ENCODE measurements at places on chromosomes 16 and 17. TPM values are rescaled to one million over a fixed set of nuclear protein-coding genes. Genes with fewer than 3 reads are reported as not detected.

GRCh38 chr16:79826732-79827475 is 226.4 kb upstream of the MAF start:
- DNase-seq, result no peak

Gene CANT1
- 63.4 TPM for polyA plus RNA-seq

Gene NTN1
- polyA plus RNA-seq, result 0.20 TPM

Gene KRT31
- polyA plus RNA-seq, result not detected

Gene SALL1
- polyA plus RNA-seq, result 0.04 TPM

GRCh38 chr16:24022797-24023196 is 187.0 kb downstream of the PRKCB start:
- DNase-seq, result no peak

GRCh38 chr17:57892820-57893595 is 43.2 kb upstream of the MRPS23 start:
- DNase-seq, result peak; percentile 90

DNA sequence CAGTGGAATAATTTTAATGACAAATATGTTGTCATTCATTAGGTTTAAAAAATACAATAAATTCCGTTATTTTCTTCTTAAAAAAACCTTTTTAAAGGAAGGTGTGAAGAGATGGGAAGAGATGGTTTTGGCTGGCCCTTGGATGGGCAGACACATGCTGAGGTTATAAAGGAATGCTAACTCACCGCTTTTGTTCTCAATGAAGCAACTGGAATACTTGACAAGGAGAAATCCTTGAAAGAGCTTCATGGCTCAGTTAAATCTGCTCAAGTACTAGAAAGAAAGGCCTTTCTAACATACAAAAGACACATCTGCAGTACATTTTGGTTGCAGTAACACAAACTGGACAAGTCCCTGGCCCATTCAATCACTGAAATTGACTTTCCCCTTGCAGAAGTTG is 158.3 kb upstream of the KCNJ16 start:
- no peak for DNase-seq

GRCh38 chr17:42386777-42387657 is 1.2 kb downstream of the STAT3 start:
- no peak for DNase-seq

Gene TVP23C
- polyA plus RNA-seq, result 19.9 TPM

GRCh38 chr16:71441348-71442050 is 355 bp downstream of the TLE7 start:
- DNase-seq, result no peak

DNA sequence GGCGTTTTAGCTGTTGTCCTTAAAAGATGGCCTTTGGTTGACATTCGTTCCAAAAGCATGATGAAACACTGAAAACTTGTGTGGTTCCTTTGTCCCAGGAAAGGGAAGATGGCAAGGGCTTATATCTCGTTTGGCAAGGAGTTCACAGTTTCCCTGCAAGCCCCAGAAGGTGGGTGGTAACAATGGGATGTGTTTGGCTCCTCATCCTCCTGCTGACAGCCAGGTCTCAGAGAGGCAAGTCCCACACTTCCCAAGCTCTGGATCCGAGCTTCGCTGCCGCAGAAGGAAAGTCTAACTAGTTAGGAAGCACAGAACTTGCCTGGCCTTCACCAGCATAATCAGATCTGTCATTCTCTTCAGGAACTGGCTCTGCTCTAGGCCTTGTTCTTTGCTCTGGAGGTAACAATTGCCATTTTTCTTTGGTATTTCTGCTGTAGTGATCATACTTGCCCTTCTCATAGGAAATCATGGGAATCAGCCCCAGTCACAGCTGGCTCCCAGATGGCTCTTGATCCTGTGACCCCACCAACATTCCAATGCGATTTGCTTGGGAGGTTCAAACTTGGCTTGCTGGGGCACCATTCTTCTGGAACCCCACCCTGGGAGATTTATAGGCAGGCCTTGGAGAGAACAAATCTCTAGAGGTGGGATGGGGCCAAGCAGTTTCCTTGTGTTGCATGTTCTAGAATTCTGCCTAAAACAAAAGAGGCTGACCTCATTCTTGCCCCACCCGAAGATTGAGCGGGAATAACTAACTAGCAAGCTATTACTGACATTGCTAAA is 17.9 kb downstream of the KPNA2 start:
- DNase-seq, result no peak

Gene RNF43
- polyA plus RNA-seq, result 2.5 TPM

GRCh38 chr17:43900858-43901754 is 6.2 kb downstream of the MPP2 start:
- peak; percentile 54 for DNase-seq

DNA sequence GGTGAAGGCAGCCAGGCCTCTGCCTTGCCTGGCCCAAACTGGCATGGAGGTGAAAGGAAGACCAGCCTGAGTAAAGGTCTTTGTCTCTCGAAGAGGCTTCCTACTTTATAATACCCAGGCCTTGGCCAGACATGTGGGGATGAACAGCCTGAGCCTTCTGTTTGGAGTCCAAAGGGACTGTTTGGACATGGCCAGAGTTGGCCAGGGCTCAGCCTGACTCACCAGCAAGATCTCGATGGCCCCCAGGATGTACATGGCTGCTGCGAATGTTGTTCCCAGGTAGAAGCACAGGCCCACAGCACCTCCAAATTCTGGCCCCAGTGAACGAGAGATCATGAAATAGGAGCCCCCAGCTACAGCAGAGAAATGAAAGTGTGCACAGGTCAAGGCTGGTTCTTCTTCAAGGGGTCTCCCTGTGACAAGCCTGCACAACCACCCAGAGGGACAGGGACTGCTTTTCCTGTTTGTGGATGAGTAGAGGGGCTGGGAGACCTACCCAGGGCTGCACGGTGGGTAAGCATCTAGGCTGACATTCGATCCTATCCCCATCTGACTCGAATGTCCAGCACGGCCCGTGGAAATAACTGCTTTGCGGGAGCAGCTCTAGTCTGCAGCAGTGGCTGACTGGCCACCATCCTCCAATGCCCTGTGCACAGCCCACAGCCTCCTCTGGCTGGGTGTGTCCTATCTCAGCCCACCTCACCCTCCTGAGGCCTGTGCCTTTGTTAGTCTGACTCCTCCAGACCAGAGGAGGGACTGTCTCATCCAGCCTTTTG is 10.7 kb upstream of the LCAT start:
- no peak for DNase-seq

DNA sequence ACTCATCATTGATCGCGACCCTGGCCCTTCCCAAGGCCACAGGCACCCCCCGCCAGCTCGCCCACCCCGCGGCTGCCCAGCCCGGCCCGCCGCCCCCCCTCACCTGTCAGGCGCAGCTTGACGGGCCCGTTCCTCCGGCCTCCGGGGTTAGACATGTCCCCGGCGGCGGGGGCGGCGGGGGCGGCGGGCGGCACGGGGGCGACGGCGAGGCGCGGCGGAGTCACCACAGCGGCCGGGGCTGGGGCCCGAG is 456 bp downstream of the SMURF2 start:
- no peak for DNase-seq

- no peak for DNase-seq
Observed at GRCh38 chr16:72159386-72159785, 12.6 kb downstream of the PMFBP1 start.

- DNase-seq, result no peak
Observed at GRCh38 chr16:73724503-73724902, 572.1 kb upstream of the PSMD7 start.

DNA sequence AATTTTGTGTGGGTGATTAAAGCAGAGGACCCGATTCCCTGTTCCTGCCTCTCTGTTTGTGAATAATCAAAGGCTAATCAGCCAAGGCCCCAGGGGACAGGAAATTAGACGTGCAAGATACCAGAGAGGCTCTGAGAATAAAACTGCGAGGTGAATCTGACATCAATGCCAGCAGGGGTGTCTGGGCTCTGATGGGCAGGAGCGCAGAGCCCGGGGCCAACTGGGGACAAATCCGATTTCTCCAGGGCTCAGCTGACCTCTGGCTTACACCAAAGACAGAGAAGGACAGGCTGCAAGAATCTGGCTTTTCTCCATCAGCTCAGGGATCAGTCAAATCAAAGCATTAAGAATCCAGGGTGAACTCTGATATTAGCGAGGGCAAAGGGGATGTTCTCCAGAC is 174.3 kb downstream of the XYLT1 start:
- DNase-seq, result no peak
